ENCODE measurements at places on chromosomes 2 and 18.

GRCh38 chr2:30914456-30914855 lies 107.2 kb upstream of the CAPN13 start:
- no peak for DNase-seq

GRCh38 chr18:41396211-41396610 lies 558.8 kb upstream of the PIK3C3 start:
- no peak for DNase-seq

DNA sequence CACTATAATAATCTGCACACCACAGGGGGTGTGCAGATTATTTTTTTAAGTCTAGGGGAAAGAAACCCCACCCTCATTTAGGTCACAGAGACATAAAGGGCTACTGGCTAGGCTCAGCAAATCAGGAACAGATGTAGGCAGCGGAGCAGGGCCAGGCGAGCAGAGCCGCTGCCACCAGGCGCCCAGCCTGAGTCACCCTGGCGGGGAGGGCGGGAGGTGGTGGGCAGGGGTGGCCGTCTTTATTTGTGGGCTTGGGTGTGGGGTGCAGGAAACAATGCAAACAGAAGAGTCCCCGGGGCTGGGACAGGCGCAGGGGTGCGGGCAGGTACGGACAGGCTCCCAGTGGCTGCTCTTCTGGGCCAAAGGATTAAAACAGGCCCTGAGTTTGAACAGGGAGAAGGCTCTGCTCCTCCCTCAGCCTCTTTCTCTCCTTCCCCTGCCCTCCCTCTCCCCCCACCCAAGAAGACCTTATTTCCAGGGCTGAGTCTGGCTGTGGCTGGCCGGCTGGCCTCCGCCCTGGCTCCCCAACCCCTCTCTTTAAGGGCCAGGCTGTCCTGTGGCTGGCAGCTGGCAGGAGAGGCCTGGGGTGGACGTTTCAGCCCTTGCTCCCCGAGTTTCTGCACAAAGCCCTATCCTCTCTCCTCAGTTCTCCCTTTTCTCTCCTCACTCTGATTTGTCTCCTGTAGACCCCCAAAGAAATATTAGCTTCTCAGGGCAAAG lies 142.9 kb upstream of the SMAD2 start:
- DNase-seq, result no peak

DNA sequence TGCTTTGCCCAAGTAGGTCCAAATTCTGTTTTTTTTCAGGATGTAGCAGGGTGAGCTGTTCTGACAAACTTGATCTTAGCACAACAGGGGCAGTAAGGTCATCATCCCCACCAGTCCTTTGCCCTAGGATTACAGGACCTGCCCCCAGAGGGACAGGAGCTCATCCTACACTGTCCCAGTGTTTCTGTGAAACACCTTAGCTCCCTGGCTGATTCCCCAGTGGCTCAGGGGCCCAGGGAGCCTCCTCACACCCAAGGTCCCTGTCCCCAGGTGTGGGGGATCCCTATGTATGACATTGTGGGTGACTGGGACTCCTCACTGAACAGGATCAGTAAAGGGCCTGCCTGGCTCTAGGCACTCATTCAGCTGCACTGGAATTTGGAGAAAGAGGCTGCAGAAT lies 191.2 kb downstream of the ANKRD30B start:
- no peak for DNase-seq

- DNase-seq, result no peak
Measured at GRCh38 chr2:210461401-210461800, 15.2 kb downstream of the LANCL1 start.

GRCh38 chr18:32454593-32454992 lies 16.1 kb downstream of the GAREM1 start:
- no peak for DNase-seq

DNA sequence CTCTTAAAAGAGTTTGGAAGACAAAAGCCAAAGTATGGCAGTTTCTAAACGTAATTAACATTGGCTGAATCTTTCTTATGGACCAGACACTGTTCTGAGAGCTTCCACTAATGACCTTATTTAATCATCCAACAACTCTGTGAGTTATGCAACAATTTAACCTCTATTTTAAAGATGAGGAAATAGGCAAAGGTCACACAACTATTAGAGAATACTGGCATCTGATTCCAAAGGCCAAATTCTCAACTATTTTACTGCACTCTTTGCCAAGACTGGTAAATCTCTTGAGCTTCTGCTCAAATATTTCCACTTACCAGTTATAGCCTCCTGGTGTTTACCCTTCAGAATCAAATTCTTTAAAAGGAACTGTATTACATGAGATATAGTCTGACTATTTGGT lies 42.1 kb upstream of the ERMN start:
- no peak for DNase-seq

GRCh38 chr2:106953236-106953635 lies 67.3 kb upstream of the ST6GAL2 start:
- DNase-seq, result no peak

DNA sequence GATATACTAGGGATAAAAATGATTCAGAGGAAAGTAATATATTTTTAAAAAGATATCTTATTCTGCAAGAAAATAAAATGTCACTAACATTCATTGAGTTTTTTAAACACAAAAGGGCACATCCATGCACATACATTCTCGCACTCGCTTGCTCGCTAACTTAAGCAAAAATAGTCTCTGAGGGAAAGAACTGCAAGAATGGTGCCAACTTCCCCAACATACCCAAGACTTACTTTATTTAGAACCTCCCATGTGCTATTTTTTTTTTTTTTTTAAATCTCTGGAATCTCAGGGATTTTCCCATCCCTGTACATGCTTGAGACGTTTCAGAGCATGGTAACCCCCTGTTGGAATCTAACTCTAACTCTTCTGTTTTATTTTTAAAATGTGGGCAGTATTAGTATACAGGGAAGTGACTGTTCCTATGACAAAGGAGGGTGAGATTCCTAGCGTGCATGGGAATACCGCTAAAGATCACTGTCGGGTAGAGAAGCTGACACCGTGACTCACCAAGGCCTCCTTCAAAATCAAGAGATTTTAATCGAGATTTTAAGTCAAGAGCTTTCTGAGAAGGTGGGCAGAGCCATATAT lies 187.9 kb upstream of the ZEB2 start:
- no peak for DNase-seq

DNA sequence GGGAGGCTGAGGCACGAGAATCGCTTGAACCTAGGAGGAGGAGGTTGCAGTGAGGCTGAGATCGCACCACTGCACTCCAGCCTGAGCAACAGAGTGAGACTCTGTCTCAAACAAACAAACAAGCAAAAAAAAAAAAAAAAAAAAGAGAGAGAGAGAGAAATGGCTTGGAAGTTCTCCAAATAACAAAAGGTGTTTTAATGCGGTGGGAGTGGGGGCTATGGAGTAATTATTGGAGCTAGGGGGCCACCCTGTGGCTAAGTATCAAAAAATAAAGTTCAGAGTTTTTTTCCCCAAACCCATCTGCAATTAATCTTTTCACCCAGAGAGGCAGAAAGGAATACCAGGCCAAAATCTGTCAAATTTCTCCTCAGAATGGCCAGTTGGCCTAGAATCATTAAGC lies 23.0 kb upstream of the CEP68 start:
- DNase-seq, result no peak

DNA sequence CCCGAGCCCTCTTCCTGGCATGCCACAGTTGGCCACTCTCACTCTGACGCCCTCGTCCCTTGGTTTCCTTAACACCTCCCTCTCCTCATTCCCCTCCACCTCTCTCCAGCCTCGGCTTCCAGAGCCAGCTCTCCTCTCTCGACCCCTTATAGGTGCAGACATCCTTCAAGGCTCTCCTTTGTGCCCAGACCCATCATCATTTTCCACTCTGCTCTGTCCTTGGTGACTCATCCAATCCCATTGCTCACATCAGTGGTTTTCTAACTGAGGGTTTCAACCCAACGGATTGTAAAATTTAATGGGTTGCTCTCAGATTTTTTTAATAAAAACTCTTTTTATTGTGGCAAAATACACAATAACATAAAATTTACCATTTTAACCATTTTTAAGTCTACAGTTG lies 6.2 kb downstream of the ST8SIA5 start:
- no peak for DNase-seq

- no peak for DNase-seq
Measured at GRCh38 chr18:52244658-52245057, 95.3 kb upstream of the DCC start.

- no peak for DNase-seq
Measured at GRCh38 chr2:33272001-33272400, 204.4 kb upstream of the RASGRP3 start.

Measured in stimulated activated CD8-positive, alpha-beta memory T cell treated with anti-CD3 and anti-CD28 coated beads, Interleukin-7, amount 100 ng/mL, for 1 hour (primary cell).